ENCODE measurements at places on chromosomes 16 and 17.

GRCh38 chr16:2715966-2716885 lies 3.8 kb downstream of the PRSS27 start:
- no peak for DNase-seq

DNA sequence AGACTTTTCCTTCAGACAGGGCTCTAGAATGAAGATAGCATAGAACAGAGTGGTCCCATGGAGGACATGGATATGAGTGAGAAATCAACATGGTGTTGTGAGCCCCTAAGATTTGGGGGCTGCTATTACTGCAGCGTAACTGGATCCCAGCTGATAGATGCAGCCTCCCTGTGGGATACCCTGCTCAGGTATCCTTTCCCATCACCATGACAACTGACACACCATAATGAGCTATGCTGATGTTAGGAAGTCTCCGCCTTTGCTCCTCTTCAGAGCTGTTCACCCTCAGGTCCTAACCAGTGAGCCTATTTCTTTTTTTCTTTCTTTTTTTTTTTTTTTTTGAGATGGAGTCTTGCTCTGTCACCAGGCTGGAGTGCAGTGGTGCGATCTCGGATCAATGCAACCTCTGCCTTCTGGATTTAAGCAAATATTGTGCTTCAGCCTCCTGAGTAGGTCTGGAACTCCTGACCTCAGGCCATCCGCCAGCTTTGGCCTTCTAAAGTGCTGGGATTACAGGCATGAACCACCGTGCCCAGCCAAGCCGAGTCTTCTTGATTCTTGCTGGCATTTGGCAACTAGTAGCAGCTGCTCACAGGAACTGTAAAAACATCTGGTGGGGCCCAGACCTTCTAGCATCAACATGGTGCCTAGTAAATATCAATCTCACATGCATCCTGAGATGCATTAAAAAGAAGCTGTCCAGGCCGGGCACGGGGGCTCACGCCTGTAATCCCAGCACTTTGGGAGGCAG lies 17.1 kb downstream of the STX4 start:
- DNase-seq = no peak

GRCh38 chr16:50229149-50229726 lies 37.1 kb upstream of the ADCY7 start:
- no peak for DNase-seq

DNA sequence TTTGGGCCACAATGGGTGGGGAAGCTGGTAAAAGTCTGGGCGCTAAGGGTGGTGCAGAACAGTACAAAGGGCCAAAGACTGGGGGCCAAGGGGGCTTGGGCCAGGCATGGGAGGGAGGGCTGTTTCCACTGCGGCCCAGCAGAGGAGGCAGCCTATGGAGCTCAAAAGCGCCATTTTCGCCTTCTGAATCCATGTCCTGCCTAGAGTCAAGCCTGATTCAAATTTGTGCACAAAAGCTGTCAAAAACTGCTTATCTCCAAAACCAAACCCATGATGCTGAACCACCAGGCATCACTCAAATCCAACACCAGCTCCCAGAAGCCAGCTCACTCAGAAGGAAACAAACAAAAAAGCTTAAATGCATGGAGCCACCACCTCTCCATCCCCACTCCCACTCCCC lies 16.0 kb downstream of the COG7 start:
- DNase-seq = no peak

- peak; percentile 64 for DNase-seq
These were observed at the start of gene ITGB3 for GRCh38 chr17:47253541-47254402. Gene ITGB3 (plus strand): TSS chr17:47253827. CDS start chr17:47253862, 35 bp downstream.

- peak; percentile 60 for DNase-seq
These were observed 2.8 kb downstream of the PLCD3 start for GRCh38 chr17:45129426-45129939.

GRCh38 chr16:55044201-55044975 lies 113.7 kb downstream of the IRX5 start:
- DNase-seq = no peak

DNA sequence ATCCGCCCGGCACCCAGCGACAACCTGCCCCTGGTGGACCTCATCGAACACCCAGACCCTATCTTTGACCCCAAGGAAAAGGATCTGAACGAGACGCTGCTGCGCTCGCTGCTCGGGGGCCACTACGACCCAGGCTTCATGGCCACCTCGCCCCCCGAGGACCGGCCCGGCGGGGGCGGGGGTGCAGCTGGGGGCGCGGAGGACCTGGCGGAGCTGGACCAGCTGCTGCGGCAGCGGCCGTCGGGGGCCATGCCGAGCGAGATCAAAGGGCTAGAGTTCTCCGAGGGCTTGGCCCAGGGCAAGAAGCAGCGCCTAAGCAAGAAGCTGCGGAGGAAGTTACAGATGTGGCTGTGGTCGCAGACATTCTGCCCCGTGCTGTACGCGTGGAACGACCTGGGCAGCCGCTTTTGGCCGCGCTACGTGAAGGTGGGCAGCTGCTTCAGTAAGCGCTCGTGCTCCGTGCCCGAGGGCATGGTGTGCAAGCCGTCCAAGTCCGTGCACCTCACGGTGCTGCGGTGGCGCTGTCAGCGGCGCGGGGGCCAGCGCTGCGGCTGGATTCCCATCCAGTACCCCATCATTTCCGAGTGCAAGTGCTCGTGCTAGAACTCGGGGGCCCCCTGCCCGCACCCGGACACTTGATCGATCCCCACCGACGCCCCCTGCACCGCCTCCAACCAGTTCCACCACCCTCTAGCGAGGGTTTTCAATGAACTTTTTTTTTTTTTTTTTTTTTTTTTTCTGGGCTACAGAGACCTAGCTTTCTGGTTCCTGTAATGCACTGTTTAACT lies 1.0 kb downstream of the NOG start:
- DNase-seq = no peak

- DNase-seq = no peak
These were observed 656 bp downstream of the VMO1 start for GRCh38 chr17:4785311-4786105.

DNA sequence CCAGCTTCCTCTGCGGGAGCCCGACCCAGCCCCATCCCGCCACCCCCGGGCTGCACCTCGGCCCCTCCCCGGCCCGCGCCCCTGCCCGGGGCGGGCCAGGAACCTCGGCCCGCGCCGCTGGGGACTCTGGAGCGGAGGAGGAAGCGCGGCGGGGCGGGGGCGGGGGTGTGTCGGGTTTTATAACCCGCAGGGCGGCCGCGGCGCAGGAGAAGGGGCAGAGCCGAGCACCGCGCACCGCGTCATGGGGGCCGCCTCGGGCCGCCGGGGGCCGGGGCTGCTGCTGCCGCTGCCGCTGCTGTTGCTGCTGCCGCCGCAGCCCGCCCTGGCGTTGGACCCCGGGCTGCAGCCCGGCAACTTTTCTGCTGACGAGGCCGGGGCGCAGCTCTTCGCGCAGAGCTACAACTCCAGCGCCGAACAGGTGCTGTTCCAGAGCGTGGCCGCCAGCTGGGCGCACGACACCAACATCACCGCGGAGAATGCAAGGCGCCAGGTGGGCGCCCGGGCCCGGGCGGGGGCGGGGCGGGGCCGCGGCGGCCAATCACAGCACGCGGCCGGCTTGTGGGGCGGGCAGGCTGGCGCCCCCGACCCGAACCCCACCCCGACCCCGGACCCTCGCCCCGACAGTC lies at the start of gene ACE:
TSS of gene ACE (plus strand) at position 208 of the 626 bp plus-strand sequence. CDS start at position 242, 34 bp downstream.
- peak; percentile 26 for DNase-seq

DNA sequence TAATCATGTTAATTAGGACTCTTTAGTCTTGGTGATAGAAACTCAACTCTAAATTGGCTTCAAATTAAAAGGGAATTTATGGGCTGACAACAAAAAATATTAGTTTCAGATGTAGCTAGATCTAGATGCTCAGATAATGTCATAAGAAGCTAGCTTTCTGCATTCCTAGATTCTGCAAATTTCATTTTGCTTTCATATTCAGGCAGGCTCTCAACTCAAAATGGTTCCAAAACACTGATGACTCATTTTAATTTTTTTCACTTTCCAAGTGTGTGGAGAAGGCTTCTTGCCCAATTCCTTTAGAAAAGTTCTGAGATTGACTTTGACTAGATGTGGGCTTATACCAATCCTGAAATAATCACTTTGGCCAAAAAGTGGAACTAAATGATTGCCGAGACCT lies 236.7 kb upstream of the GOT2 start:
- DNase-seq = peak; percentile 18

GRCh38 chr16:20415541-20415940 lies 6.2 kb downstream of the ACSM5 start:
- DNase-seq = no peak

DNA sequence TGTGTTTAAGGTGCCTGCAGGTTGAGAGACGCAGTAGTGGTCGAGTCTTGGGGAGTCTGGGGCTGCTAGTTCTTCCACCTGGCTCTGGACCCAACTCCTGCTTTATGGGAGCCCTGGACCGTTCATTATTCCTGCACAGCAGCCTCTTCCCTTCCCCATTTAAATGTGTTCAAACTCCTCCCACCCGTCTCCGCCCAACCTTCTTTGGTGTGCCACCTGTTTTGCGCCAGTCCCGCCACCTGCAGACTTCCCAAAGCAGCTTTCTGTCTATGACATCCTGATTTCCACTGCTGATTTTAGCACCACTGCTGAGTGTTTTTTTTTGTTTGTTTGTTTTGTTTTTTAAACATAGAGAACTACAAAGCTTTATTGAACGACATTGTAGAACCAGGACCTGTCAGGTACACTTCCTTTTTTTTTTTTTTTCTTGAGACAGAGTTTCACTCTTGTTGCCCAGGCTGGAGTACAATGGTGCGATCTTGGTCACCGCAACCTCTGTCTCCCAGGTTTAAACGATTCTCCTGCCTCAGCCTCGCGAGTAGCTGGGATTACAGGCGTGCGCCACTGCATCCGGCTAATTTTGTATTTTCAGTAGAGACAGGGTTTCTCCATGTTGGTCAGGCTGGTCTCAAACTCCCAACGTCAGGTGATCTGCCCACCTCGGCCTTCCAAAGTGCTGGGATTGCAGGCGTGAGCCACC lies 12.8 kb downstream of the ADORA2B start:
- no peak for DNase-seq

DNA sequence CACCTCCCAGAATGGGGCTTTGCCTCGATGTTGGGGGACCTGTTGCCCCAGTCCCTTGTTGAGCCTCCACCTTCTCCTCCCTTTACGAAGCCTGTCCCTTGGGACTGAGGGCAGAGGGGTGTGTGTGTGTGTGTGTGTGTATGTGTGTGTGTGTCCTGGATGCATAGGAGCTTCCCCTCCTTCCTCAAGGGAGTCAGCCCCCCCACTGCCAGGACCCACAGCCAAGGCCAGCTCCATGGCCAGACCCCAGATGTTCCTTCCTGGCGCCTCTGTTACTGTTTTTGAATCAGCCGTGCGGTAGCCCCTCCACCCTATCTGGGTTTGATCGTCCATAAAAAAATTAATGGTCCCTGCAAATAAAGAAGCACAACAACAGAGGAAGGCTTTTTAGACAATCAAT lies 17.7 kb upstream of the DOK4 start:
- no peak for DNase-seq

GRCh38 chr17:56359518-56359917 lies 206.2 kb downstream of the ANKFN1 start:
- DNase-seq = no peak
